ENCODE measurements at places on chromosomes 3 and 15. TPM values are rescaled to one million over a fixed set of nuclear protein-coding genes. Genes with fewer than 3 reads are reported as not detected.

- no peak for DNase-seq
- H3K36me3 ChIP-seq = no peaks in the 10 kb centered on the region
- no peak overlapping the region for H3K27ac ChIP-seq
- H3K27me3 ChIP-seq = no peaks in the 10 kb centered on the region
- H3K4me1 ChIP-seq = no peaks in the 10 kb centered on the region
These were observed 128.3 kb upstream of the ZNF385D start for GRCh38 chr3:21879184-21879886.

GRCh38 chr3:141243271-141243707 lies 11.7 kb downstream of the PXYLP1 start:
- H3K4me3 ChIP-seq = peak overlapping the region; percentile 24
- peak overlapping the region; percentile 51 for H3K27ac ChIP-seq
- H3K27me3 ChIP-seq = no peaks in the 10 kb centered on the region
- peaks cover 37% of the 10 kb centered on the region for H3K4me1 ChIP-seq
- H3K36me3 ChIP-seq = peaks cover 28% of the 10 kb centered on the region

DNA sequence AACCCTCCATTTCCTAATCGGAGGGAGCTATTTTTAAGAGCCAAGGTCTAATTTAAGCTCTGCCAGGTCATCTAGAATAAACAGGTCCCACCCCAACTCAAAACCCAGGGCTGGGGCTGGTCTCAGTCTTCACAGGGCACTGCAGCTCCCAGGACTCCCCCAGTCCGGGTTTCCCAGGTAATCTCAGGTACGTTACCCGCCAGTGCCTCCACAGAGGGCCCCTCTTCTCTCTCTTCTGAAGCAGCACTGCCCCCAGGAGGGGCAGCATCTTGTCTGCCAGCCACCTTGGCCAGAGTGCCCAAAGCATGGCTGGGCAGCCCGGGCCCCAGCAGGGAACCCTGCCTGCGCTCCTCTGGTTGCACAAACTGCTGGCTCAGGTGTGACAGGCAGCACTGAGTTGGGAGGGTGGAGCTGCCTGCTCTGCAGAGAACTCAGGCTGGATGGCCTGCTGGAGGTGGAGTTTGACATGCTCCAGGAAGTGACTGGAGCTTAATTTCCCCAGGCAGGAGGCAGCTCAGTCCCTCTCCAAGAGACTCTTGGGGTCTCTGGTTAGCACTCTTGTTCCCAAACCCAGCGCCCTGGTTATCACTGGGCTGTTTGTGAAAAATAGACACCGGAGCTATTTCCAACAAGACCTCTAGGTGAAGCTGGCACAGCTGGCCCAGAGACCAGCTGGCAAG lies at the start of gene PLA2G4F:
TSS of gene PLA2G4F (minus strand) at position 394 of the 680 bp plus-strand sequence. CDS start at position 307, 87 bp downstream.
- no peaks in the 10 kb centered on the region for H3K27me3 ChIP-seq
- H3K36me3 ChIP-seq = peaks cover 12% of the 10 kb centered on the region
- H3K4me1 ChIP-seq = peaks cover 2% of the 10 kb centered on the region

DNA sequence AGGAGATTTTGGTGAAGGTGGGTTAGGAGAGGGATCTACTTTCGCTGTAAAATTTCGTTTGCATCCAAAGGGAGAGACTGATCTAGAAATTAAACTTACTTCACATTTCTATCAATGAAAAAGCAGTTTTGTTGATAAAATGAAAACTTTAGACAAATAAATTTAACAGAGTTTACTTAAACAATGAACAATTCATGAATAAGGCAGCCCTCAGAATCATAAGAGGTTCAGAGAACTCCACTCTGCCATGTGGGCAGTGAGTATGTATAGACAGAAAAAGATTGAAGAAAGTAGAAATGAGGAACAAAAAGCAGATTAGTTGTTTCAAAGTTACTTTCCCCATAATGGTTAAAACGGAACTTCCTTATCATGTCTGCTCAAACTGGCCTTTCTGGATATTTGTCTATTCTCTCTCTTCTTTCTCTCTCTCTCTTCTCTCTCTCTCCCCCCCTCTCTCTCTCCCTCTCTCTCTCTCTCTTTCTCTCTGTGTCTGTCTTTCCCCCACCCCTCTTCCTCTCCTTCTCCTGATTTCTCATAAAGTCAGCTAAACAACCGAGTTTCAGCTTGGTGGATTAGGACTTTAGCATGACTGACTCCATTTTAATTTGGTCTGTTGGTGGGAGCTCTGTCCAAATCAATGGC lies 248.9 kb downstream of the TJP1 start:
- no peaks in the 10 kb centered on the region for H3K4me1 ChIP-seq
- H3K4me3 ChIP-seq = no peak overlapping the region
- H3K27ac ChIP-seq = no peak overlapping the region
- H3K36me3 ChIP-seq = no peaks in the 10 kb centered on the region
- H3K27me3 ChIP-seq = peaks cover 46% of the 10 kb centered on the region

DNA sequence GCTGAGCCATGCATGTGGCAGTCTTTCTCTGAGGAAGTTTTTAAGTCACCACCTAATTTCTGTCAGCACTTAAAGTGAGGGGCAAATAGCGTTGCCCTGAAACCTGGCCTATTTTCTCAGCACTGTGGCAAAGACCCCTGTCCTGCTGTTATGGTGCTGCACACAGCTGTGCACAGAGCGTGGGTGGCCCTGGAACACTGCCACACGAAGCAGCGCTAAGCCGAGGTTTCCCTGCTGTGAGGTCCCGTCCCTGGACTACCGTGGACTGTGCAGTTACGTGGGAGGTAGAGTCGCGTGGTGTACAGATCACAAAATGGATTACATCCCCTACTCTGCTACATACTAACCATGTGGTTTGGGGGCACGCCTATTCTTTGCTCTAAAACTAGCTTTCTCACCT lies 101.6 kb upstream of the NR2E3 start:
- peaks cover 14% of the 10 kb centered on the region for H3K27me3 ChIP-seq
- H3K4me1 ChIP-seq = peaks cover 3% of the 10 kb centered on the region
- DNase-seq = no peak
- H3K4me3 ChIP-seq = no peak overlapping the region

DNA sequence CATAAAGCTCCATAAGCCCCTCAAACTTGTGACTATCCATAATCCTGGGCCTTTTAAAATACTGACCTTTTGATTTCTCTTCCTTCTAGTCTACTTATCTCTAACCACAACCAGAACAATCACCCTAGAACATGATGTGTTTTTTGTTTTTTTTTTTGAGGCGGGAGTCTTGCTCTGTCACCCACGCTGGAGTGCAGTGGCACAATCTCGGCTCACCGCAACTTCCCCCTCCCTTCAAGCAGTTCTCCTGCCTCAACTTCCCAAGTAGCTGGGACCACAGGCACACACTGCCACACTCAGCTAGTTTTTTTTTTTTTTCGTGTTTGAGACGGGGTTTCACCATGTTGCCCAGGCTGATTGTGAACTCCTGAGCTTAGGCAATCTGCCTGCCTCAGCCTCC lies 25.1 kb downstream of the VPS39 start:
- H3K36me3 ChIP-seq = peaks cover 72% of the 10 kb centered on the region
- H3K4me3 ChIP-seq = no peak overlapping the region
- no peaks in the 10 kb centered on the region for H3K27me3 ChIP-seq
- no peak overlapping the region for H3K27ac ChIP-seq
- no peaks in the 10 kb centered on the region for H3K4me1 ChIP-seq

GRCh38 chr3:52231502-52232278 lies 6.2 kb upstream of the TLR9 start:
- H3K36me3 ChIP-seq = peaks cover 40% of the 10 kb centered on the region
- H3K4me1 ChIP-seq = peaks cover 38% of the 10 kb centered on the region
- DNase-seq = peak; percentile 96
- H3K27ac ChIP-seq = peak overlapping the region; percentile 80
- H3K4me3 ChIP-seq = peak overlapping the region; percentile 45

DNA sequence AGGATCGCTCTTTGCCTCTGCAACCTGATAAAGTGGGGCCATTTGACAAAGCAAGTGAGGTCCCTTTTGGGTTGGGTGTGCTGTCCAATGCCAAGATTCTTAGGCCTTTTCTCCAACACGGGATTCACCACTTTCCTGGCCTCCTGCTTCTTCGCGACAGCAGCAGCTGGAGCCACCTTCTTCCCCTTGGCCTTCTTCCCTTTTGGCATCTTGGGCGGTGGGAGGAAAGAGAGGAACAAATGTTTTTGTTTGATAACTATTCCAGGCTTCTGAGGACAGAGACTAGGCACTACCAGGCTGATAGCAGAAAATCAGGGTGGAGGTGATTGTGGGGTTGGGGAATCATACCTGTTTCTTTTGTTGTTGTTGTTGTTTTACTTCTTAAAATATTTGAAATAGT lies 30.0 kb upstream of the FAM81A start:
- H3K27ac ChIP-seq = no peak overlapping the region
- DNase-seq = no peak
- H3K4me3 ChIP-seq = no peak overlapping the region
- no peaks in the 10 kb centered on the region for H3K36me3 ChIP-seq

DNA sequence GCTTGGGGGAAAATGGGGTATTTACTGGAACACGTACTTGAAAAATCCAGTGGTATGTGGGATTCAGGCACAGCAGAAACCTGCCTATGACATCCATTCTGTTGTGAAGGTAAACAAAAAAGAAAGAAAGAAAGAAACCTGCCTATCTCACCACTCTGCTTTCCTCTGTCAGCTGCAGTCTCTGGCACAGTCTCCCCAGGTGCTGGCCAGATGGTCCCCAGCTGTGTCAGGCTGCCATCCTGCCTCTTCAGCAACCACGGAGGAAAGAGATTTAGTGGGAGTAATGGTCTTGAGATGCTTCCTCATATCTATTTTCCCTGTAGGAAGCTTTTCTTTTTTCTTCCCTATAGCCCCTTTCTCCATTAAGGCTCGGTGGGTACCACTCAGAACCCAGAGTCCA lies 2.5 kb upstream of the PXYLP1 start:
- peaks cover 19% of the 10 kb centered on the region for H3K27me3 ChIP-seq
- peaks cover 31% of the 10 kb centered on the region for H3K4me1 ChIP-seq
- DNase-seq = no peak

The SCN11A gene
- not detected for total RNA-seq

GRCh38 chr3:171712171-171712938 lies 97.9 kb downstream of the PLD1 start:
- no peaks in the 10 kb centered on the region for H3K4me1 ChIP-seq
- H3K36me3 ChIP-seq = no peaks in the 10 kb centered on the region
- no peaks in the 10 kb centered on the region for H3K27me3 ChIP-seq
- H3K4me3 ChIP-seq = no peak overlapping the region
- no peak overlapping the region for H3K27ac ChIP-seq

DNA sequence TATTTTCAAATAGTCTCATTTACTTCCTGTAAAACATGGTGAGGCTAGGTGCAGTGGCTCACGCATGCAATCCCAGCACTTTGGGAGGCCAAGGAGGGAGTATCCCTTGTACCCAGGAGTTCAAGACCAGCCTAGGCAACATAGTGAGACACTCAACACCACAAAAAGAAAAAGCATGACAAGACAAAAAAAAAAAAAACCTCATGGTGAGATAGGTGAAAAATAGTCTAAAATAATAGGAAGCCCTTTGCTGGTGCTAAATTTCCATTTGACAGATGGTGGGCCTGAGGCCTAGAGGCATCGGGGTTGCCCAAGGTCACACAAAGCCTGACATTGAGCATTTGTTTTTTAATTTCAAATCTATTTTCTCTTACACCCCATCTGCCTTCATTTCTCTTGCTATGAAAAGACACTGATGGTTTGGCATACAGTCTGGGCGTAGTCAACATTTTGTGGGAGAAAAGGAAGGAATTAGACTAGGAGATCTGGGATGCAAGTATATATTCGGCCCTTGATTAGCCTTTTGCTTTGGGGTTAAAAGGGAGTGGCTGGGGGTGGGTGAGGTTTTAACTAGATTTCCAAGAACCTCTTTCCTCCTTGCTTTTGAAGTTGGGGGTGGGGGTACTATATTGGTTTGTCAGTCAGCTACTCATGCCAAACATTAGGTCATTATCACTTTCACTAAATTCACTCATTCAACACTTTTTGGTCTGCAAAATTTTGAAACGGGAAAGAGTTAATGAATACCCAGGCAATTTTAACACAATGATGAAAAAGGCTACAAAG lies 11.3 kb downstream of the RAB8B start:
- no peak for DNase-seq
- H3K4me1 ChIP-seq = peaks cover 71% of the 10 kb centered on the region
- peak overlapping the region; percentile 24 for H3K4me3 ChIP-seq
- peaks cover 53% of the 10 kb centered on the region for H3K36me3 ChIP-seq
- H3K27ac ChIP-seq = peak overlapping the region; percentile 49

- H3K36me3 ChIP-seq = no peaks in the 10 kb centered on the region
- DNase-seq = no peak
- no peaks in the 10 kb centered on the region for H3K4me1 ChIP-seq
- no peak overlapping the region for H3K4me3 ChIP-seq
- peaks cover 7% of the 10 kb centered on the region for H3K27me3 ChIP-seq
These were observed 12.3 kb upstream of the CTDSPL start for GRCh38 chr3:37849146-37849923.

- peaks cover 71% of the 10 kb centered on the region for H3K4me1 ChIP-seq
- H3K27ac ChIP-seq = peak overlapping the region; percentile 85
- DNase-seq = no peak
- peak overlapping the region; percentile 66 for H3K4me3 ChIP-seq
These were observed 12.1 kb downstream of the CHSY1 start for GRCh38 chr15:101239724-101240136.

The TMEM89 gene
- 0.89 TPM for total RNA-seq

The MESP2 gene
- not detected for total RNA-seq

The SPINT1 gene
- total RNA-seq = 12.9 TPM

Data from activated CD4-positive, alpha-beta T cell treated with anti-CD3 and anti-CD28 coated beads, Interleukin-2, amount 10 ng/mL, durations not matched to agents 24 days and 14 days (primary cell).